ENCODE measurements at places on chromosomes 12 and 14. TPM values are rescaled to one million over a fixed set of nuclear protein-coding genes. Genes with fewer than 3 reads are reported as not detected.

DNA sequence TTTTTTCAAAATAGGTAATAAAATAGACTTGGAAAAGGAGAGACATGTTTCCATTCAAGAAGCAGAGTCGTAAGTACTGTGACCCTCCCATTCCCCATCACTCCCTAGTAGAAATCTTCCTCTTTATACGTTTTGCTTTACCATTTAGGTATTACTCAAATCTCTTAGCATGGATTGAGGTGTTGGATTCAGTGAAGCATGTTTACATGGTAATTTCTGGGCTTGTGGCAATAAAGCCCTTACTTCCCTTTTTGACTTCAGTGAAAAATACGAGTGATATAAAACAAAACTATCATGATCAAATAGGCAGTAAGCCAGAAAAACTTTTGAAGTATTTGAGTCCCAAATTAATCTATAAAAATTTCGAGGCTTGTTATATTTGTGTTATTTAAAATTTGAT is 27.4 kb downstream of the RAB21 start:
- no peak for DNase-seq

The CCDC197 gene
- not detected for polyA plus RNA-seq

The CARMIL3 gene
- polyA plus RNA-seq, result 2.2 TPM

The COPS7A gene
- 68.4 TPM for polyA plus RNA-seq

The BCL11B gene
- polyA plus RNA-seq, result 3.0 TPM

- DNase-seq, result no peak
Measured at GRCh38 chr14:26855077-26855753, 257.4 kb upstream of the NOVA1 start.

The MYBPC1 gene
- polyA plus RNA-seq, result 0.39 TPM

GRCh38 chr12:6167327-6168280 is 32.6 kb upstream of the CD9 start:
- no peak for DNase-seq

DNA sequence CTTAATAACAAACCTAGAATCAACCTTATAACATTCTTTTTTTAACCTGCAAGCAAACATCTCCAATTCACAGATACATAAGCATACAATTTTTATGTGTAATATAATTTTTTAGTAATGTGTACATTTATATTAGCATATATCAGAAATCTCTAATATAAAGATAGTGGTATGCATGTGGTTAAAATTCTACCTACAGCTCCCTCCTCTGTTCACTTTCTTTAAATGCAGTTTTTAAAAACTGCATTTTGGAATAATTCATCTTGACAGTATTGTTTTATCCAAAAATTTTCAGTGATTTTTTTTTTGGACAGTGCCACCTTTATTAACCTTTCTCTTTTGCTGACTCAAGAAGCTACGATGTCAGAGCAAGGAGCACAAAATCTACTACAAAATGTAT is 13.2 kb upstream of the RXYLT1 start:
- DNase-seq, result no peak

DNA sequence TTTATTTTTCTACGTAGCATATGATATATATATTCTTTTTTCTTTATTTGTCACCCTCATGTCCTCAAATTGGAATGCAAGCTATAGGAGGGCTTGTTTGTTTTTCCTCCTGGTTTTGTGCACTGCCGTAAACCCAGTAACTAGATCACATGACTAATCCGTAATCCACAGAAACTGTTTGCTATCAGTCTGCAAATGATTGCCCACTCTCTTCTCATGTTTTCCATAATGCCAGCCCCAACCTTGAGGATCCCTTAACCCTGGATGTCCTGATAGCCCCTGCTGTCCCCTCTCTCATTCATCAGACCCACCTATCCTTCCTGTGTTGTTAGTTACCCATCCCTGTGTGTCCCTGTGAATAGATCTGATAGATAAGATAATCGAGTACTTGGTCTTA is 94.0 kb downstream of the TSPAN9 start:
- no peak for DNase-seq

The SLC10A1 gene
- 0.15 TPM for polyA plus RNA-seq

DNA sequence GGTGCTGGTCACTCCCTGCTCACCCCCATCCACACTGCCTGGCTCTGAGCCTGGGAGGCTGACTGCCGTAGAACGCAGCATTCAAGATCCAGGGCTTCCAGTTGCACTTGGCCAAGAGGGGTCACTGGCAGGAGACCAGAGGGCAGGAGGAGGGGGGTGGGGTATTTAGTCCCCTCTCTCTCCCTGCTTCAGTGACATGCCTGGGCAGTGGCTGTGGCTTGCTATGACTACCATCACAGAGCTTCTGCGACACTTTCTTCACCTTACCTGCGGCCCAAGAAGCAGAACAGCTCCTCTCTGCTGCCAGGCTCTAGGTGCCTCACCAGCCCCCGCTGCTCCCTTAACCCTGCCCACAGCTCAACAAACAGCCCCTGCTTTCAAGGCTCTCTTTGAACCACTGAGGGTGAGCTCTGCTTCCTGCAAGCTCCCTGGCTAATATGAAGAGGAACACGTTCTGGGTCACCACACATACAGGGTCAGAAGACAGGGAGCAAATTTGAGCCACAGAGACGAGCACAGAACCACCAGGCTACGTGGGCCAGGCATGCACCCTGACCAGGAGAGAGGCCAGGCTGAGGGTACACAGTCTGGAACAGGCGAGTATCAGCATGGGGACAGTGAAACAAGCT is 55.7 kb downstream of the ITPK1 start:
- DNase-seq, result no peak

The CBLN3 gene
- polyA plus RNA-seq, result 2.4 TPM

- DNase-seq, result no peak
Measured at GRCh38 chr12:13127444-13127843, 24.0 kb upstream of the GSG1 start.

DNA sequence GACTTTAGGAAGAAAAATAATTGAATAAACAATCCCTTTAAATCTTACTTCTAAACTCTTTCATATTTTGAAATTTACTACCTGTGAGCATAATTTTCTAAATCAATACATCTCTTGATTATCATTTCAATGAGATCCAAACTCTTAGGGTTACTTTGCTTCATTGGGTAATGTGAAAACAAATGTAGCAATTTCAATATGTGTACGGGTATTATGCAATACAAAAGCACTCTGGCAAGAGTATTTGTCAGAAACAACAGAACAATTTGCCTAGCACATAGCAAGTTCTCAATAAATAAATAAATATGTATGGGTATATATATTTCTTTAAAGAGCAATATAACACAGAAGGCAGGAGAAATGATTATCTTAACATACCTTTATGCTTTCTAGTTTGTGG is 77.1 kb downstream of the PLEKHG7 start:
- DNase-seq, result no peak

The PLEKHD1 gene
- 6.3 TPM for polyA plus RNA-seq

The AKAP3 gene
- polyA plus RNA-seq, result 3.8 TPM

- DNase-seq, result no peak
Measured at GRCh38 chr12:65319688-65320200, 41.3 kb downstream of the MSRB3 start.

The ARG2 gene
- polyA plus RNA-seq, result 20.6 TPM

The OVCH1 gene
- 0.26 TPM for polyA plus RNA-seq

The SLCO1B1 gene
- not detected for polyA plus RNA-seq

Measured in renal pelvis (tissue), 12 donors.